ENCODE measurements at places on chromosomes 5 and 9.

- no peak for DNase-seq
Measured at GRCh38 chr9:131876486-131876885, 136.6 kb upstream of the RAPGEF1 start.

- no peak for DNase-seq
Measured at GRCh38 chr5:23089286-23089685, 236.1 kb upstream of the CDH12 start.

- no peak for DNase-seq
Measured at GRCh38 chr5:159593518-159594073, 263.3 kb upstream of the IL12B start.

GRCh38 chr5:144040615-144041305, 129.7 kb downstream of the YIPF5 start:
- DNase-seq, result no peak

DNA sequence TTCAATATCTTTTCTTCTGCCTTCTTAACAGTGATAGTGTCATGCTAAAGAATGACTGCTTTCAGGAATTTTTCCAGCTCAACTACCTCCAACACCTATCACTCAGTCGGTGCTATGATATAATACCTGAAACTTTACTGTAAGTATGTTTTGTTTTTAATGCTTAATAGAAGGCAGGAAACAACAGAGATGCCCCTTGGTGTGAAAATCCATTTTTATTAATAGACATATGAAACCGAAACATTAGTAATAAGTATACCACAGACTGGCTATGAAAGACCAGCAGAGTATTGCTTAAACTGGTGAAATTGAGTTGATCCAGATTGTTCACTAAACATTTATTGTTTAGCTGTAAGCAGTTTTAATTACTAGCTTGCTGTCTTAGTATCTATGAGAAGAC, 25.2 kb downstream of the SKP2 start:
- DNase-seq, result no peak

DNA sequence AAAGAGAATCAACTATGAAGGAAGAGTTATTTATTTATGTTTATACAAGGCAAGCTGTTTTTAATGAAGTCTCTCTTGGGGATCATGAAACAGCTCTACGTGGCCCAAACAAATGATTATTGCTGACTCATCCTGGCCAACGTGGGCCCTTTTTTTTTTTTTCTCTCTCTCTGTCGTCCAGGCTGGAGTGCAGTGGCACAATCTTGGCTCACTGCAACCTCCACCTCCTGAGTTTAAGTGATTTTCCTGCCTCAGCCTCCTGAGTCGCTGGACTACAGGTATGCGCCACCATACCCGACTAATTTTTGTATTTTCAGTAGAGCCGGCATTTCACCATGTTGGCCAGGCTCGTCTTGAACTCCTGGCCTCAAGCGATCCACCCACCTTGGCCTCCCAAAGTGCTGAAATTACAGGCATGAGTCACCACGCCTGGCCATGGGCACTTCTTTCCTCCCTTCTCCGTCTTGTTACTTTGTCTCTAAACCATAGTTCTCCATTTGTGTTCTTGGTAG, 98.3 kb downstream of the BASP1 start:
- DNase-seq, result no peak

DNA sequence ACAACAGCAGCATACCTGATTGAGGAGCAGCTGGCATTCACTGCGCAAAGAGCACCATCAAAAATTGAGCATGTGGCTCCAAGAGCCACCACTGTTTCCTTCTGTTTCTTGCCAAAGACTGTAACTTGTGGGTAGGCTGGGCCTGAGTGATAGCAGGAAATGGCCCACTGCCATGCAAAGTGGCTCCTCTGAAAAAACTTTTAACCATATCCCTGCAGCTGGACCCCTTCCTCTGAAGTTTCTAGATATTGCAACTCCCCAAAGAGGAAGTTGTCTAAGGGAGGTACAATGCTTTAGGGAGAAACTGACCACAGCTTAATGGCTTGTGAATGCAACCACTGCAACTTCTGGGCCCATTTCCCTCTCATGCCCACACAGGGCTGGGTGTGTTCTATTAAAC, 355.4 kb upstream of the PDE4D start:
- no peak for DNase-seq

Measured in H1 (cell line).